Endodermal cell (in vitro differentiated cells): ENCODE measurements at places on chromosomes 5 and 9. TPM values are rescaled to one million over a fixed set of nuclear protein-coding genes. Genes with fewer than 3 reads are reported as not detected.

Gene C6
- 0.38 TPM in 2 of 3 replicates, not detected in the other for total RNA-seq

Gene DIRAS2
- total RNA-seq = 0.05 and 0.07 TPM in 2 replicates

Gene IFNK
- total RNA-seq = not detected in 3 replicates

Gene NPDC1
- 67.4 to 73.3 TPM (median 68.8 TPM) in 3 replicates for total RNA-seq

Gene PLK2
- total RNA-seq = 16.4 and 21.8 TPM in 2 replicates

Gene C9orf50
- not detected in 2 replicates for total RNA-seq

Gene LECT2
- not detected in 2 replicates for total RNA-seq

Gene UAP1L1
- 2.6 to 30.7 TPM (median 3.6 TPM) in 3 replicates for total RNA-seq

Gene LRRC14B
- total RNA-seq = not detected in 2 replicates

Gene SLC6A3
- total RNA-seq = 0.18 and 0.23 TPM in 2 replicates

Gene FABP6
- 1.4 to 1.9 TPM in 2 of 3 replicates, not detected in the other for total RNA-seq

Gene SLC4A9
- 0.84 to 1.4 TPM (median 1.1 TPM) in 3 replicates for total RNA-seq

Gene PLPP1
- total RNA-seq = 29.0 to 51.1 TPM (median 30.0 TPM) in 3 replicates

Gene FBP1
- total RNA-seq = 1.0 and 1.2 TPM in 2 replicates

Gene INSL4
- not detected in 2 replicates for total RNA-seq

Gene PLPP7
- total RNA-seq = 2.8 and 4.1 TPM in 2 replicates

Gene CA9
- total RNA-seq = 1.2 to 3.6 TPM (median 1.8 TPM) in 3 replicates

Gene ASTN2
- total RNA-seq = 8.9 and 9.8 TPM in 2 replicates

Gene ACER2
- total RNA-seq = 1.2 to 2.3 TPM (median 2.1 TPM) in 3 replicates

Gene RNF208
- 15.6 to 27.3 TPM (median 16.0 TPM) in 3 replicates for total RNA-seq

Gene CDKN2A
- 1.9 and 2.6 TPM in 2 replicates for total RNA-seq

Gene SLC6A18
- total RNA-seq = not detected in 2 replicates

Gene SYK
- total RNA-seq = 1.4 to 6.0 TPM (median 3.1 TPM) in 3 replicates

Gene TMC1
- total RNA-seq = not detected in 3 replicates

Gene CDHR2
- total RNA-seq = 0.31 to 1.0 TPM (median 0.89 TPM) in 3 replicates

Gene ADRA1B
- 0.43 and 0.68 TPM in 2 replicates for total RNA-seq

Gene ARID3C
- 0.16 and 0.31 TPM in 2 replicates for total RNA-seq

Gene PFN3
- not detected in 2 replicates for total RNA-seq

Gene SV2C
- not detected in 3 replicates for total RNA-seq

Gene PTGES
- total RNA-seq = 0.19 to 0.62 TPM (median 0.59 TPM) in 3 replicates

Gene PHF24
- total RNA-seq = 1.9 TPM in 2 replicates

Gene KIF3A
- total RNA-seq = 17.4 to 25.2 TPM (median 22.5 TPM) in 3 replicates

Gene MAN1B1
- total RNA-seq = 56.4 and 62.1 TPM in 2 replicates

Gene NIPAL4
- 0.52 TPM in 1 of 3 replicates, not detected in the others for total RNA-seq

Gene HTR4
- total RNA-seq = not detected in 3 replicates

Gene B4GALT1
- 83.5 to 97.6 TPM (median 92.6 TPM) in 3 replicates for total RNA-seq

Gene PROB1
- 5.2 and 6.6 TPM in 2 replicates for total RNA-seq

Gene ACSL6
- total RNA-seq = 0.04 TPM in 1 of 3 replicates, not detected in the others

Gene ZFP62
- total RNA-seq = 34.6 and 37.3 TPM in 2 replicates

Gene VCP
- 395 to 497 TPM (median 486 TPM) in 3 replicates for total RNA-seq

Gene NLN
- total RNA-seq = 110 and 126 TPM in 2 replicates

Gene C5orf52
- total RNA-seq = not detected in 3 replicates

Gene RNF183
- total RNA-seq = 0.48 TPM in 1 of 2 replicates, not detected in the other

Gene PCDHA6
- total RNA-seq = 4.3 to 6.2 TPM (median 6.0 TPM) in 3 replicates

Gene PPIC
- 31.6 to 36.4 TPM (median 35.9 TPM) in 3 replicates for total RNA-seq

Gene GRXCR2
- total RNA-seq = not detected in 3 replicates

Gene BHMT
- 0.47 to 1.4 TPM (median 1.3 TPM) in 3 replicates for total RNA-seq

Gene UBE2QL1
- 0.08 to 0.16 TPM in 2 of 3 replicates, not detected in the other for total RNA-seq

Gene NUTM2F
- not detected in 2 replicates for total RNA-seq

Gene BAAT
- total RNA-seq = not detected in 3 replicates

Gene DNM1
- total RNA-seq = 40.6 and 55.8 TPM in 2 replicates

Gene ADCY2
- total RNA-seq = 62.3 to 84.5 TPM (median 63.2 TPM) in 3 replicates

Gene FAM221B
- total RNA-seq = 0.22 TPM in 1 of 2 replicates, not detected in the other

Gene HAVCR2
- 0.33 to 0.92 TPM (median 0.84 TPM) in 3 replicates for total RNA-seq

Gene GRIA1
- total RNA-seq = 0.28 TPM in 1 of 3 replicates, not detected in the others

Gene DEPDC1B
- total RNA-seq = 31.7 and 32.2 TPM in 2 replicates

Gene CBY3
- total RNA-seq = not detected in 3 replicates
